ENCODE measurements at places on chromosomes 1 and 21.

- DNase-seq = no peak
Observed at GRCh38 chr1:37930246-37931101, 16.4 kb downstream of the INPP5B start.

DNA sequence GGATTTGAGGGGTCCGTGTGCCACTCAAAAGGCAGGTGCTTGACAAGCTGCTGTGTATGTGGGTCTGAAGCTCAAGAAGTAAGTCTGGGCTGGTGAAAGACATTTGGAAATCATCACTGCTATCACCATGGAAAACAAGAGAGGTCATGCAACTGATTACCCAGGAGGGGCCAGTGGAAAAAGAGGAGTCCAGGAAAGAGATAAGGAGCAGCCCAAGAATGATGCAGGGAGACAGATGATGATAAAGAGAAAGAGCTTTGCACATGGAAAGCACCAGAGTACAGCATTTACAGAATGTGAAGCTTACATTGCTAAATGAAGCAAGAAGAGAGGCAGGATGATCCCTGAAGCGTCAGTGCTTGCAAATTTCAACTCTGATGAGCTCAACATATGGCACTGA, 203.2 kb downstream of the SETD4 start:
- DNase-seq = no peak

GRCh38 chr1:23356471-23357137, 12.5 kb upstream of the HNRNPR start:
- no peak for DNase-seq

DNA sequence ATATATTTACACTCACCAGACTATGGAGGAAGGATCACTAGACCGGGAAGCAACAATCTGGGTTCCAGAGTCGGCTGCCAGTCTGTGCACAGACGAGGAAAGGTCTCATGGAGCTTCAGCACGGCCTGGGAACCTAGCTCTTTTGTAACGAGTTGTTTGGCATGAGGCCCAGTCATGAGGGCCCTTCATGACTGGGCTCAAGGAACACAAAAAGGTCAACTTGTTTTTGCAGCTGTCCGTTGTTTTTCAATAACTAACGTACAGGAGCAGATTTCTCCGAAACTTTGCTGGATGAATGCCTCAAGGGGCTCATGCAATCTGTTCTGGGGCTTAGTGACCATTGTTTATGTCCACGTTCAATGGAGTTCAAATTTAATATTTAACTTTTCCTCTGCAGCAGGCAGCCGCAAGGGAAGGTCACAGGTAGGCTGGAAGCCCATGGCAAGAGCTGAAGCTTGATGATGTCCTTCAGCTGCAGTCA, 5.9 kb upstream of the STUM start:
- no peak for DNase-seq

- no peak for DNase-seq
Observed at GRCh38 chr1:115165776-115166175, 76.5 kb upstream of the TSPAN2 start.

DNA sequence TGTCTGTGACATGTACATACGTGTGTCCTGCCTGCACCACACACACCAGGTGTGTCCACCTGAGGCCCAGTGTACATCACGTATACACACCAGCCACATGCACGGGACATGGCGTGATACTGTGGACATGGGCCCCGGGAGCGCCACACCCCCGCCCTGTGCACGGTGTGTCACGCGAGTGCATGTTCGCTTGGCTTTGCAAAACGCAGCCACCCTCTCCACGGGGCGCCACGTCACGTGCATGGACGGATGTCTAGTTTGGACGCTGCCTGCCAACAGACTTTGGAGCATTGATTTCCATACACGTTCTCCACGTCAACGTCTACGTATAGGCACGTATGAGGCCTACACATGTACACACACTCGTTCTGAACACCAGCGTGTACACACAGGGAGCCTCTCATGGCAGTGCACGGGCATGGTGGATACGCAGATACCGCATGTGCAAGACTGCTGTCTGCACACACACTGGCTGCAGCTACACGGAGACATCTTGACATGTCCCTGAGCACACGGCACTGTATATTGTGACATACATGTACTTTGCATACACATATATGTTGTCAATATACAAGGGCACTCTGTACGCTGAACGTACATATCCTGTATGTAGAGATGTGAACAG, 2.7 kb downstream of the TMEM240 start:
- no peak for DNase-seq

- DNase-seq = no peak
Observed at GRCh38 chr1:49435291-49435690, 588.5 kb downstream of the AGBL4 start.

- DNase-seq = no peak
Observed at GRCh38 chr1:110190282-110190929, 19.7 kb upstream of the KCNC4 start.

DNA sequence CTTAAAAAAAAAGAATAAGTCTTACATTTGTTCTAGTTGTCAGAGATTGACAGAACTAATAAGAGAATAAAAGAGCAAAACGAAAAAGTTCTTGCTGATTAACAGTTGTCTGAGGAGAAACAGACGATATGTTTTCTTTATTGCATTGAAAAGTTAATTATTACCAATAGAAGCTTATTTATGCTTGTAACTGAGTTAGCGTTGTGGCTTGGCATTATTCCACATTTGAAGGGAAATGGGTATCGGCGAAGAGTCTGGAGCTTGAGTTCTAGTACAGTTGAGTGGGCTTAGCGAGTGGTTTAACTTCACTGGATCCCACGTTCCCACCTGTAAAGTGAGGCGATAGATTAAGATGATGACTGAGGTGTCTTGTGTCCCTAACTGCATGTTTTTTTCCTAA, 109.0 kb downstream of the SDCCAG8 start:
- no peak for DNase-seq

DNA sequence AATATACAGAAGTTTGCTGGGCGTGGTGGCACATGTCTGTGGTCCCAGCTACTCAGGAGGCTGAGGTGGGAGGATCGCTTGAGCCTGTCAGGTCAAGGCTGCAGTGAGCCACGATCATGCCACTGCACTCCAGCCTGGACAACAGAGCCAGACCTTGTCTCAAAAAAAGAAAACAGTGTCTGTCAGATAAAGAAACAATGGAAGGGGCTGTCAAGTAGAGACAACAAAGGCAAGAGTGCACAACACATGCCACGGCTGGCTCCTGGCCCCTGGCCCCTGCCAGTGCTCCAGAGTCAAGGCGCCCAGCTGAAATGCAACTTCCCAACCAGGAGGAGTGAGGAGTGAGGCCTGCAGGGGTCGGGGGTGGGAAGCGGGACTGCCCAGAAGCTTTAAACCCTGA, 32.6 kb downstream of the PRDM15 start:
- DNase-seq = no peak

DNA sequence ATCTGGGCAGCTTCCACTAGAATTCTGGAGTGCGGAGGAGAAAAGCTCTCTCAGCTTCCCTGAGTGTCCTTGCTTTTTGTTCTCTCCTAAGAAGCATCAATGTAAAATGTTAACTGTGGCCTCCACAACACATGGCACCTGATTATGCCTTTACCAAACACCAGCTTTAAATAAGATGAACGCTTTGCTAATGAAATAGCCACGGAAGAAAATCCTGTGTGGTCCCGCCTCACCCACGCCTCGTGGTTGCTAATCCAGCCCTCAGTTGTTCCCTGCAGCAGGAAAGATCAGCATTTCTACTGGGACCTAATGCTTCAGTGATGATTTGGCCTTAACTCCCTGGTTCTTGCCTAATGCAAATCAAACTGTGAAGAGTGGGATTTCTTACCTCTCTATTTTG, 1.8 kb upstream of the ERG start:
- no peak for DNase-seq

GRCh38 chr1:92424381-92424780, 62.3 kb downstream of the GFI1 start:
- no peak for DNase-seq

- no peak for DNase-seq
Observed at GRCh38 chr1:9350013-9350908, 57.6 kb downstream of the SPSB1 start.

- no peak for DNase-seq
Observed at GRCh38 chr1:163896001-163896400, 574.2 kb downstream of the NUF2 start.

GRCh38 chr1:155169541-155169940, 3.6 kb downstream of the KRTCAP2 start:
- no peak for DNase-seq

- no peak for DNase-seq
Observed at GRCh38 chr1:167219646-167220536, 795 bp upstream of the POU2F1 start.

DNA sequence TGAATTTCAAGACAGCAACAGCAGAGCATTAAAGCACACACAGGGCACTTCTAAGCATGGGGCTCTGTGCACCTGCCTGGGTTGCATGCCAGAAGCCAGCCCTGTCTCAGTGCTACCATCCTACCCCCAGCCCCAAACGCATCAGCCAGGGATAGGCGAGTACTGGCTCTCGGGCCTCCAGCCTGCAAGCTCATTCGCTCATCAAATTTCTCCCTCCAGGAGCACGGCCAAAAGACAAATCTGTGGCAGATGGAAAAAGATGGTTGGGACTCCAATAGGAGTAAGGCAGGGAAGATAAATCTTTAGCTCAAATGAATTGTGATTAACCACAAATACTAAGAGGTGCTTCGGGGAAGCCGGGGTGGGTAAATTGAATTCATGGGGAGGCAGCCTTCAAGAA, 189.6 kb downstream of the KAZN start:
- no peak for DNase-seq

DNA sequence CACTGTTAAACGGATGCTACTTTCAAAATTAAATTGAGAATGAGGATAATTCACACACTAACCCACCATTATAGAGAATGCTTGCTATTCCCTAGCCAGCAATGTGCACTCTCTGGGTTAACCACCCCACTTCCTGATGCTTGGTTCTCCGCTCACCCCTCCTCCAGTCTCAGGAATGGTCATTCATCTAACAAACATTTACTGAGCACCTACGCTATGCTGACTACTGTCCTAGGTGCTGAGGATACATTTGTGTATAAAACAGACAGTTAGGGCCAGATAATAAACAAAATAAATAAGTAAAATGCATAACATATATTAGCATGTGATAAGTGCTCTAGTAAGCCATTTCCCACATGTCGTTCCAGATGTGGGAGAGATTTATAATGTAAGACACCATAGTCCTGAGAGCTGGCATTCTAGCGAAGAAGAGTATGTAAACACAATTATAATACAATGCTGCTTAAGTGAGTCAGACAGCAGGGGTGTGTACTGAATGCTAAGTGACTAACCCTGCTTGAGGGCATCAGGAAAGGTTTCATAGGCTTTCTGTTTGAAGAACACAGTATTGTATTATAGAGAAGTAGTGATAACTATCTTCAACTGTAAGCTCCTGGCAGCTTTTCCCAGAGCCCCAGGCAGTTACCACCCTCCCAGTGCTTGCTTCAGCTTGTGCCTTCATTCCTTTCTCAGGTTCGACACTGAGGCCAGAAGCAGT, 126.7 kb upstream of the CACHD1 start:
- no peak for DNase-seq

DNA sequence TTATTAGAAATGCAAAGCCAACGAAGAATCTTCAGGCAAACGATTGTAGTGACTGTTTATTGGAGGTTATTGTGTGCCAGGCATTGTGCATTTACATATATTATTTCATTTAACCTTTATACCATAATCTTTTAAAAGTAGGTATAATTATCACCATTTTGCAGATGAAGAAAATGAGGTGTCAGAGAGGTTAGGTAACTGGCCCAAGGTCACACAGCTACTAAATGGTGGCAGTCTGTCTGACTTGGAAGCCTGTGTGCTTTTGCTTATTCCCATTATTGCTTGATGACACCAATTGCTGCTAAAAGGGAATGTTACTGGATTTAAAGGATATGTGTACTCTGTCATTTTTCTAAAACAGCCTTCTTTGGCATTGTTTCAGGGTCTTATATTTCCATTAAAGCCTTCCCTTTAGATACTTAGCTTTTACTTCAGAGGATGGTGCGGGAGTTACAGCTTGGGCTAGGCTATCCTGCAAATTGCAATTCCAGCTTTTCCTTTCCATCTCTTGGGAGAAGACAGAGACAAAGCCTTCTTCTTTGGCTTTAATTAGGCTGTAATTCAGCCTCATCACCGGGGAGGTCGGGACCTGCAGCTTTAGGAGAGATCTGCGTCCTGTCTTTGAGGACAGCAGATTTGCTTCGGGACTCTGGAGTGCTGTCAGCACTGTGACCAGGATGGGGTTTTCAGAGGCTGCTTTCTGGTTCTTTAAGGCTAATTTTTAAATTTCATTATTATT, 37.4 kb upstream of the ERRFI1 start:
- DNase-seq = no peak

- no peak for DNase-seq
Observed at GRCh38 chr1:72283022-72283306, 625 bp upstream of the NEGR1 start.

DNA sequence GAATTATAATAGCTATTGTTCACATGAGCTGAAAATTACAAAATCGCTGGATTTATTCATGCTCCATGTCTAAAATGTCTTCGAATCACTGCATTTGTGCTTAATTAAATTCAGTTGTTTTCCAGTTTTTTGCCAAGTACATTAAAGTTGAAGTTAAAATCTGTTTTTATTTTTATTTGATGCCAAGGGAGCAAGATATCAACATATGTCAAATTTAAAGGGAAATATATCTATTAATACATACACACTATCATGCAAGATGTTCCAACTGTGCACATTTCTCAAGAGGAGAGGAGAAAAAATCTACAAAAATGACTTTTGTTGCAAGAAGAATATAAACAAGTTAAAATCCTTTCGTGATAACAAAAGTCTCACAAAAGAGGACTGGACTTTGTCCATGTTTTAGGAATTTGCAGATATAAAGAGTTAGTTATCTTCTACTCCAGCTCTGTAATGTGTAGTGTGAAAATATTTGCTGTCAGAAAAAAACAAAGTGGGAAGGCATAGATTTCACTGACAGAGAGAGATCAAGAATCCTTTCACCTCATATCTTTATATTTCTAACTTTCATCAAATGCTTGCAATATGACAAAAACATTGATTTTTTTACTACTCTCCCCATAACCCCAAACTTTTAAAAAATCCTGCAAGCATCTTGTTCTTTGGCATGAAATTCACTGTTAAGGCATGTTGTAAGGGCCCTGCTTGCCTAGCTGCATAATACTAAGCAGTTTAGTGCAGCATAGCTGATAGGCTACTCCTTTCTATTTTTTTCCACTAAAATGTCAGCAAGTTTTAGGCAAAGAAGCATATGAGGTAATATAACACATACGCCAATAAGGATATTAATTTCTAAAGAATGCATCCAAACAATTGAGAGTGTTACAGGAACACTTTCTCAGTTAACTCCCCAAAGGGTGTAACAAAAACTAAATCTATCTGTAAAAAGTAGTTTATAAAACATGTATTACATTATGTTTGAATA, 340.2 kb upstream of the ADAMTS5 start:
- DNase-seq = no peak

- no peak for DNase-seq
Observed at GRCh38 chr1:110726755-110727154, 52.0 kb upstream of the KCNA3 start.

- DNase-seq = no peak
Observed at GRCh38 chr1:29077155-29077554, 46.5 kb downstream of the TMEM200B start.

DNA sequence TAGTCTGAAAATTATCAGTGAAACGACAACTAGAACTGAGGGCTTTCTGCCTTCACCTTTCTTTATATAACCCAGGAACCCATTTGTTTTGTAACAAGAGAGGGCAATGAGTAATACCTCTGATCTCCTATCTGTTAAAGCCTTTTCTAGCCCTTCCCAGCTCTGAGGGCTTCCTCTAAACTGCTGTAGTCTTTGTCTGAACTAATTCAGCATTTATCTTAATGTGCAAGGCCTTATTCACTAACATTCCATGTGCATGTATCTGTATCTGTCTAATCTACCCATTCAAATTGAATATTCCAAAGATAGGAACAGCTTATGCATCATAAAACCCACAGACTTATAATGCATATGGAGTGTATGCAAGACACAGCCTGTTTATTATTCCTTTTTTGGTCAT, 167.1 kb downstream of the LYPLAL1 start:
- DNase-seq = no peak

All from brain pericyte (primary cell).